ENCODE measurements at places on chromosomes 16 and 17.

DNA sequence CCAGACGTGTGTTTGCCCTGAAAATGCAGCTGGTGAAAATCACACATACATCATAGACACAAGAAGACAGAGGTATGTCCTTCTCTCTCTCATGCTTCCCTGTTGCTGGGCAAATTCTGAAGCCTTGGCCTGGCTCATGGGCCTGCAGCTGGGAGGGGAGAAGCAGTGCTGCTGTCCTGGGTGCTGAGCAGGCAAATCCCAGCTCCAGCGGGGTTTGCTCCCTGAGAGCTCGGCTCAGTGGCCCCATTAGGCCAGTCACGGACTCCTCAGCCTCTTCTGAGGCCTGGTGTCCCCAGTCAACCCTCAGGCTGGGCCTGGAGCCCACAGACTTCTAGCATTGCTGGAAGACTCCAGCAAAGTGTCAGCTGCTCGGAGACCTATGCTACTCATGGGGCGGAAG is 11.7 kb downstream of the RHBDL3 start:
- no peak for DNase-seq

GRCh38 chr16:83711069-83711468 is 96.7 kb upstream of the HSBP1 start:
- DNase-seq, result no peak

DNA sequence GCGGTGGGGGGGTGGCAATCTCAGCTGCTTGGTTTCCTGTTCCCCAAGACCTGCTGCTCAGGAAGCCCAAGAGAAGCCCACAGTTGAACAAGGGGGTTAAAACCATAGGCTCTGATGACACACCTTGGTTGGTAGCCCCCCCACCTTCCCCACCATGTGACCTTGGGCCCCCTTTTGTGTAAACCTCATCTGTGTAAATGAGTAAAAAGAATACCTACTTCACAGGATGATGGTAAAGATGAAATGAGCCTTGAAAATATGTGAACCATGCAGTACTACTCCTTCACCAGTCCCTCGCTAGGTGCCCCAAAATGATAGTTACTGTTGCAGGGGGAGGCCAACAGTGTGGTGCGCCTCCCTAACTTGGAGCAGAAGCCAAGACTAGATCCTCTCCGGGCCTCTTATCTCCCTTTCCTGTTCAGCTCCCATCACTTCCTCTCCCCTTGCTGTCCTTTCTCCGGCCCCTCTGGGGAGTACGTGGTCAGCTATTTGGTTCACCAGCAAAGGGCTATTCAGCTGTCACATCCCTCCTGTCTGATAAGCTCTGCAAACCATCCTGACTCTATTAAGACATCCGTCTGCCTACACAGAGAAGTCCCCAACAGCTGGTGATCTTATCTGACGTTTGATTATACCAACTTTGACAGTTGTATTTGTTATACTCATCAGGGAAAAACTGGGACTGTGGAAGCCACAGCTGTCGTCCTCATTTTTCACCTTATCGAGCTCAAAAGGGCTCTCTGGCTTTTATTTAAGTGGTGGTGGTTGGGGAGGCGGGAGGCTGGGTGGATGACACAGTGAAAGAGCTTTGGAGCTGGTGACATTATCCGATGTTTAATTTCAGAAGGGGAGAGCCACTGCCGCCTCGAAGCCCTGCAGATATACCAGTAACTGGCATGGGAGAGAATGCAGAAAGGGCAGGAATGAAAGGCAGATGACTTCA is 19.9 kb downstream of the DCAKD start:
- no peak for DNase-seq

DNA sequence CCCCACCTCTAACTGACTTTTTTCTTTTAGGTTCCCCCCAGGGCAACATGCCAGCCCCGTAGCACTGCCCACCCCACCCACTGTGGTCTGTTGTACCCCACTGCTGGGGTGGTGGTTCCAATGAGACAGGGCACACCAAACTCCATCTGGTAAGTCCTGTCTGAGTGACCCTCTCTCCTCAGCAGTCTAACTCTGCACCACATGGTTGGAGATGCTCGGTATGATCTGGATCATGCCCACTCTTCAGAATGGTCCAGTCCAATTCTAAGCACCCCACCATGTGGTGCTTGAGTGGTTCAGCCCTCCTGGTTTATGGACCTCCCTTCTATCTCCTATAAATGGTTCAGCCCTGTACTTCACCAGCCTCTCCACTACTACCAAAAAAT is 5.9 kb downstream of the KDM6B start:
- DNase-seq, result no peak

GRCh38 chr17:16322636-16323035 is 30.6 kb downstream of the CENPV start:
- DNase-seq, result no peak

- no peak for DNase-seq
Observed at GRCh38 chr17:18963126-18964017, 11.4 kb downstream of the SLC5A10 start.

- DNase-seq, result no peak
Observed at GRCh38 chr17:68612209-68612922, 11.2 kb upstream of the FAM20A start.

- no peak for DNase-seq
Observed at GRCh38 chr17:2042933-2043332, 1.1 kb downstream of the OVCA2 start.

DNA sequence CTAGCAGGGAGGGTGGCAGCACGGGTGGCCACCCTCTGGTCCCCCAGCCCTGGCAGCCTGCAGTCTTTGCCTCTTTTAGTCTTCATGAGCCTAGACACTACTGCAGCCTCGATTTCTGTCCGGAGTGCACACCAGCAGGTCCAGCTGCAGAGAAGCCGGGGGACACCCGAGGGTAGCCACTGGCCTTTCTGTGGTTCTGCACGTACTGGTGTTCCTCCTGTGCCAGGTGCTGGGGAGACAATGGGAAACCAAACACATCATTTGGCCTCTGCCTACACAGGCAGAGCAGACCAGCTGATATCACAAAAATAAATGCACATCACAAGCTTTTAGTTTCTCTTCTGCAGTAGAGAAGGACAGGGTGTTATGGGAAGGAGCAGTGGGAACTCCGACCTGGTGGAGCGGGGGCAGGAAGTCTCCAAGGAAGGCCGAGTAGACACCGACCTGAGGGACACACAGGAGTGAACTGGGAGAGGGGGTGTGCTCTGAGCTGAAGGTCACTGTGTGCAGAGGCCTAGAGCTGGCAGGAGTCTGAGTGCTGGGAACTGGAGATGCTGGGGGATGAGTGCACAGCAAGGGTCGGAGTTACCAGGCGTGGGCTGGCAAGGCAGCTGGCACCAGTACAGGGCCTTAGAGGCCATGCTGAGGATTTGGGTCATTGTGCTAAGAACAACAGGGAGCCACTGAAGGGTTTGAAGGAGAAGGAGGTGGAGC is 23.1 kb downstream of the GPT2 start:
- no peak for DNase-seq

DNA sequence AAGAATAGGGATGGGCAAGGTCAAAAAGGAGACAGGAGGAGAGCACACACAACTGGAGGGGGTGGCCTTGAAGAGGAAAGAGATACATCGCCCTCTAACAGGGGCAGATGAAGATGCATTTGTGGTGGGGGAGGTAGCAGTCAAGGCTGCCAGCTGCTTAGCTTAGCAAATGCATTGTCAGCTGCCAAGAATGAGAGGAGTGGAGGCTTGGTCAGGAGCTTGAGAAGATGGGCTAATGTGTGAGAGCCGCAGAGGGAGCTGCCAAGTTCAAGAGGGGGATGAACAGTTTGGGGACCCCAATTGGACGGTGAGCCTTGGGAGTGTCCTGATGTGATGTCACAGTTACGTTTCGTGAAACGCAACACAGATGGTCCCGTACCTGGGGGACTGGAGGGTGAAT is 28.9 kb upstream of the GNA13 start:
- DNase-seq, result no peak

- no peak for DNase-seq
Observed at GRCh38 chr16:66175058-66175457, 191.4 kb upstream of the CDH5 start.

DNA sequence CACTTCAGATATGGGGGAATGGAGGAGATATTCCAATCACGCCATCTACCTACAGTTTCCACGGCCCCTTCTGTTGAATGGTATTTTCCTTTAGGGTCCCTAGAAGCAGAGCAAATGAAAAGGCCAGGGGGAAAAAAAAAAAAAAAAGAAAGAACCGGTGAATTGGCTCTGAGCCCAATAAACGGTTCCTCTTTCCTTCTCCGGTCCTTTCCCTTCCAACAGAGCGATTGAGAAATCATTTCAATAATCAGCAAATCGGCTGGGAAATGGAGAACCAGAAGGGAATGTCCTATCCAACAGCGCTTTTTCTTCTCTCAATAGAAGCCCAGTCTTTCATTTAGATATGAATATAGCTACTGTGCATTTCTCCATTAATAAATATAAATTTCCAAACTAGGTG is 26.8 kb upstream of the HOXB13 start:
- DNase-seq, result no peak
